ENCODE measurements at places on chromosomes 4 and X.

- DNase-seq, result no peak
These were observed 860.3 kb upstream of the NDST4 start for GRCh38 chr4:115973768-115974167.

GRCh38 chr4:143443728-143444127 lies 69.8 kb upstream of the SMARCA5 start:
- DNase-seq, result no peak

GRCh38 chr4:81566161-81566591 lies 94.5 kb upstream of the RASGEF1B start:
- no peak for DNase-seq

DNA sequence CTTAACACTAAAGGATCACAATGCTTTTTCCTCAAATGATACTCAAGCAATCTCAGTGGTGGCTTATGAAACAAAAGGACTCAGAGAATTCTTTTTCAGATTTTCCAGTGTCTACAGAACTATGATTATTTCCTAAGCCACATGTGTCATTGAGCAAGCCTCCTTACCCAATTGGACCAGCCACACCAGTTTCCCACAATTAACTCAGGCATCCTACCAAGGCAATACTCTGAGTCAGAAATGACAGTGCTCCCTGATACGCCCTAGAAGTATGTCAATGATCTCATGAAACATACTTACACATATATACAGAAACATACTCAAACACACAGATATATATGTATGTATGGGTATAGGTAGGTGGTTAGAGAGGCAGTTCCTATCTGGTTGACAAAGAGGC lies 4.8 kb downstream of the ADAMTS3 start:
- DNase-seq, result no peak

GRCh38 chrX:41827886-41828285 lies 95.5 kb downstream of the CASK start:
- no peak for DNase-seq

- DNase-seq, result no peak
These were observed 429.2 kb upstream of the TRAM1L1 start for GRCh38 chr4:117514391-117515175.

DNA sequence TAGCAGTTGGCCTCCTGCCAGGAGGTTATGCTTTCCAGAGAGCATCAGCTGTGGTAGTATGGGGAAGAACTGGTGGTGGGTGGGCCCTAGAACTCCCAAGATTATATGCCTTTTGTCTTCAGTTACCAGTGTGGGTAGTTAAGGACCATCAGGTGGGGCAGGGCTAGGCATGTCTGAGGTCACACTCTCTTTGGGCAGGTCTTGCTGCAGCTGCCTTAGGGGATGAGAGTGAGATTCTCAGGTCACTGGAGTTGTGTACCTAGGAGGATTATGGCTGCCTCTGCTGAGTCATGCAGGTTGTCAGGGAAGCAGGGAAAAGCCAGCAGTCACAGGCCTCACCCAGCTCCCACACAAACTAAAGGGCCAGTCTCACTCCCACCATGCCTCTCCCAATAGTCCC lies 172.9 kb upstream of the GYPA start:
- no peak for DNase-seq

- DNase-seq, result no peak
These were observed 341.2 kb upstream of the FMR1 start for GRCh38 chrX:147570483-147570882.

Measured in stimulated activated CD8-positive, alpha-beta memory T cell treated with anti-CD3 and anti-CD28 coated beads, Interleukin-4, amount 100 ng/mL, for 1 hour (primary cell).